ENCODE measurements at places on chromosomes 1 and 21.

- no peak overlapping the region for H3K27ac ChIP-seq
- no peaks in the 10 kb centered on the region for H3K4me1 ChIP-seq
- no peak overlapping the region for H3K4me3 ChIP-seq
- H3K27me3 ChIP-seq, result no peaks in the 10 kb centered on the region
- no peaks in the 10 kb centered on the region for H3K36me3 ChIP-seq
- no peak for DNase-seq
Observed at GRCh38 chr1:98005326-98006010, 84.6 kb upstream of the DPYD start.

GRCh38 chr1:209534496-209535250 lies 48.8 kb upstream of the CAMK1G start:
- H3K27ac ChIP-seq, result no peak overlapping the region
- H3K36me3 ChIP-seq, result no peaks in the 10 kb centered on the region
- DNase-seq, result no peak
- H3K4me1 ChIP-seq, result no peaks in the 10 kb centered on the region
- no peak overlapping the region for H3K4me3 ChIP-seq

DNA sequence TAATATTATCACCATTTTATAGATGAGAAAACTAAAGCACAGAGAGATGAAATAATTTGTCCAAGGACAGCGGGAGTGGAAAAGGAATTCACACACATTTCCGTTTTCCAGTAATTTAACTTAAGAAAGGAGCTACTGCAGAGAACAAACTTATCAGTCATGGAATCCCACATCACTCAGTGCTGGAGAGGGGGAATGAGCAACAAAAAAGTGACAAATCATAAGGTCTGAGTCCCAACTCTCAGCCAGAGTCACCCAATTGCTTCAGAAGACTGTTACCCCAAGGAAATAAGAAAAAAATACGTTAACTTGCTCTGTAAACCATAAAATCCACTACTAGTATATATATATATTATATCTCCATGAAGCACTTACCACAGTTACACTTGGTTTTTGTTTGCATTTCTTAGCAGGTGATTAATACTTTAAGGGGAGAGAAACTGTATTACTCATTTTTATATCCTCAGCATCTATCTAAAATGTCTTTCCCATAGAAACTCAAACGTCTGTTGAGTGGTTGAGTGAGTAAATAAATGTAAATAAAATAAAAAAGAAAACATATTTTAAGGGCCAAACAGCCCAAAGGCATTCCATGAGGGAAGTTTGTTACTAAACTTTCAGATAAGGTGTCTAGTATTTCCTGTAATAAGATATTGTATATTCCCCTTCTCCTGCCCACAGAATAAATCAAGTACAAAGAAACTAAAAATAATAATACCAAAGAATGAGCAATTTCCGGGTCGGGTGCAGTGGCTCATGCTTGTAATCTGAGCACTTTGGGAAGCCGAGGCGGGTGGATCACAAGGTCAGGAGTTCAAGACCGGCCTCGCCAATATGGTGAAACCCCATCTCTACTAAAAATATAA lies 76.8 kb downstream of the SLC45A1 start:
- no peaks in the 10 kb centered on the region for H3K27me3 ChIP-seq
- DNase-seq, result no peak
- peaks cover 30% of the 10 kb centered on the region for H3K4me1 ChIP-seq
- H3K4me3 ChIP-seq, result no peak overlapping the region

- H3K27ac ChIP-seq, result no peak overlapping the region
- no peaks in the 10 kb centered on the region for H3K4me1 ChIP-seq
- no peaks in the 10 kb centered on the region for H3K27me3 ChIP-seq
- DNase-seq, result no peak
Observed at GRCh38 chr1:100757946-100758345, 38.4 kb downstream of the VCAM1 start.

DNA sequence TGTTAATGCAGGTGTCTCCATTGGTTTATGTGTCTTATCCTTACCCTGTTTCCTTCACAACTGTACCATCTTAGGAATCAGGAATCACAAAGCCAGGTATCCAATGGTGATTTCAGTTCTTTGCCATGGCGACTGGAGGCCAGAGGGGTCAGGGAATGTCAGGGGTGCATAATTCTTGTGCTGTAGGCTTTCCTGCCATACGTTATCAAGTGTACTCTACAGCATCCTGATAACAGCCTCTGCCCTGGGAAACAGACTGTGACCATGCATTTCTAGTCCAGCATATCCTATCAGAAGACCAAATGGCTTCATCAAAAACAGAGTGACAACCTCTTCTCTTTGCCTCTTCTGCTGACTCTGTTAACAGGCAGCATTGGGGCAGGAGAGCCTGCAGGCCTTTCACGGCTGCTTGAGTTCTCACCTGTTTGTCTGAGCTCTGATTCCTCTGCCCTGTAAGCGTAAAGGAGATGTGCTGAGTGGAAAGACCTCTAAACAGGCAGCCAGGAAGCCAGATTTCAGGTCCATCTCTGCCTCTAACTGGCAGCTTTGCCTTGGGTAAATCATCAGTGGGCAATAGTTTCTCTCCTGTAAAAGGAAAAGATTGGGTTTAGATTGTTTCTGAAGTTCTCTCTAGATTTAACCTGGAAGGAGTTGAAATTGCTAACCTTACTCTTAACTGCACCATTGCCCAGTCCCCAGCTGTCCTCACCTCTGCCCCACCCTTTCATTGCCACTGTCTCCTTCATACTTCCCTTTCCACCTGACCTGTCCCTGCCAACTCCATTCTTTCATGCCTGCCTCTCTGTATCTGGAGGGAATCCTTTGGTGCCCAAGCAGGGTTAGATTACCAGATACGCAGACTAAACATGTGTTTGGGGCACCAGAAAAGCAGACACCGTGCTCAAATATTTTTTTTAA lies 80.2 kb downstream of the LRRC8D start:
- no peak for DNase-seq
- H3K27me3 ChIP-seq, result no peaks in the 10 kb centered on the region
- H3K27ac ChIP-seq, result no peak overlapping the region
- no peaks in the 10 kb centered on the region for H3K36me3 ChIP-seq

- no peaks in the 10 kb centered on the region for H3K27me3 ChIP-seq
- no peaks in the 10 kb centered on the region for H3K36me3 ChIP-seq
- no peak for DNase-seq
- H3K27ac ChIP-seq, result no peak overlapping the region
- no peak overlapping the region for H3K4me3 ChIP-seq
- H3K4me1 ChIP-seq, result 0 out of 2 replicates have a peak, but pooled peaks cover 2% of the 10 kb centered on the region
Observed at GRCh38 chr1:227370533-227371254, 52.4 kb upstream of the CDC42BPA start.

DNA sequence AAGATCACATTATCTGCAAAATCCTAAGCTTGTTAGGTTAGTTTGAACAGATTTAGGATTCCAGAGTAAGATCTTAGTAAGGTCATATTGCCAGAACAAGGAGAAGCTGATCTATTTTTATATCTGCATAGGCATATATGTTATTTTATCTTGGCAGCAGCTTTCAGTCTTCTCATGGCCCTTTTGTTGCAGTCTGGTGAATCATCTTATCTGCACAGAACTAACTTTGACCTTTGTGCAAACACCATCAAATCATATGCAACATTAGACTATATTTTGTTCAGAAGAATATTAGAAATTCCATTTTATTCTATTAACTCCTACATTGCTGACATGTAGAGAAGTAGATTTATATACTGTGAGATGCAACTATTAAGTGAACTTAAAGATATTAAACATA lies 107.3 kb downstream of the CLEC20A start:
- no peak overlapping the region for H3K4me3 ChIP-seq
- no peaks in the 10 kb centered on the region for H3K36me3 ChIP-seq
- DNase-seq, result no peak
- H3K27me3 ChIP-seq, result no peaks in the 10 kb centered on the region
- no peak overlapping the region for H3K27ac ChIP-seq

DNA sequence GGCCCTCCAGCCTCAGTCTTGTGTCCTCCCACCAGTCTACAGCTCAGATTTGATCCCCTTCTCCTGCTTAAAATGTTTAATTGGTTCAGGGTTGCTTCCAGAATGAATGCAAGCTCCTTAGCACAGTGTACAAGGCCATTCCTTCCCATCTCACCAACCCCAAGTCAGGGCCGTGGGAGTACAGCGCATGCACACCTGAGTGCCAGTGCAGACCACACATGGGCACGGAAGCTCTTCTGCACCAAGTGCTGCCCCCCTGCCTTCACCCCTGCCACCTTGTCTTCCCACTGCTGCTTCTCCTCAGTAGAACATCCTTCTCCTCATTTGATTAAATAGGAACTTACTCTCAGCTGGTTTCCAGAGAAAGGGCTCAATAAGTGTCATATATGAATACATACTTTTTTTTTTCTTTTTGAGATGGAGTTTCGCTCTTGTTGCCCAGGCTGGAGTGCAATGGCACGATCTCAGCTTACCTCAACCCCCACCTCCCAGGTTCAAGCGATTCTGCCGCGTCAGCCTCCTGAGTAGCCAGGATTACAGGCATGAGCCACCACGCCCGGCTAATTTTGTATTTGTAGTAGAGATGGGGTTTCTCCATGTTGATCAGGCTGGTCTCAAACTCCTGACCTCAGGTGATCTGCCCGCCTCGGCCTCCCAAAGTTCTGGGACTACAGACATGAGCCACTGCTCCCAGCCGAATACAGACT lies 9.3 kb downstream of the PMF1 start:
- H3K27me3 ChIP-seq, result no peaks in the 10 kb centered on the region
- no peak for DNase-seq
- no peak overlapping the region for H3K4me3 ChIP-seq
- H3K36me3 ChIP-seq, result peaks cover 8% of the 10 kb centered on the region
- H3K4me1 ChIP-seq, result no peaks in the 10 kb centered on the region
